Left forelimb (tissue), 1 donor: ENCODE measurements at places on chromosomes 12 and 14.

GRCh38 chr12:88530868-88531267 is 49.4 kb downstream of the KITLG start:
- no peak for DNase-seq

GRCh38 chr12:83016218-83016835 is 329.6 kb downstream of the TMTC2 start:
- DNase-seq = no peak

DNA sequence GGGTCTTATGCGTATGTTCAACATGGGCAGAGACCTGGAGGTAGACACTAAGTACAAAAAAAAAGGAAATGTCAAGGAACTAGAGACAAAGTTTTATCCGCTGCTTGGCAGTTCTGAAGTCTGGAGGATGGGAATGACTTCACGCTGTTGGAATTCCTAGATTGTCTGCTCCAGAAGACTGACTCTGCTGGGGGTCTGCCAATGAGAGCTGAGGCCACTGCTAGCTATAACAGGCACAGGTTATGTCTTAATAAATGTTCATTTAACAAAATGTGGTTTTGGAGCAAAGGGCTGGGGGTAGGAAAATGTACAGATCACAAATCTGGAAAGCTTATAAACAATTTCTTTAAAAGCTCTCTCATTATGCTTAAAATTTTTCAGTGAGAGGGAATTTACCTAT is 5.9 kb downstream of the RNASE8 start:
- DNase-seq = no peak

GRCh38 chr12:21330682-21331253 is 3.9 kb downstream of the SLCO1A2 start:
- no peak for DNase-seq

DNA sequence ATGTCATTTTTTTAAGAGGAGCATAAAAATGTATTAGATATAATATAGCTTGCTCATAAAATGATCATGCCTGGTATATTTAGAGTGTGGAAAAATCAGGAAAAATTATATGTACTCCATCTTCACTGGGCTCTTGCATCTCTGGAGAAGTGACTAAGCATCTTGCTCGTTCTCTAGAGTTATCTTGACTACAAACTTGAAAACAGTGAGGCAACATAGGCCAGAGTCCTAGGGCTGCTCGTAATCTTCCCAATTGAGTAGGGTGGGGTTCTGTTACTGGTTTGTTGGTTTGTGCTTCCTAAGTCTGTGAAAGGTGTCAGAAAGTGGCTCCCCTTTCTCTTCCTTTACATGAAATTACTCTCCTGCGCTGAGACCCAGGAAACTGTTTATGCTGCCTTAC is 46.2 kb downstream of the AACS start:
- DNase-seq = no peak

GRCh38 chr12:68980476-68981212 is 47.7 kb upstream of the CPM start:
- no peak for DNase-seq

DNA sequence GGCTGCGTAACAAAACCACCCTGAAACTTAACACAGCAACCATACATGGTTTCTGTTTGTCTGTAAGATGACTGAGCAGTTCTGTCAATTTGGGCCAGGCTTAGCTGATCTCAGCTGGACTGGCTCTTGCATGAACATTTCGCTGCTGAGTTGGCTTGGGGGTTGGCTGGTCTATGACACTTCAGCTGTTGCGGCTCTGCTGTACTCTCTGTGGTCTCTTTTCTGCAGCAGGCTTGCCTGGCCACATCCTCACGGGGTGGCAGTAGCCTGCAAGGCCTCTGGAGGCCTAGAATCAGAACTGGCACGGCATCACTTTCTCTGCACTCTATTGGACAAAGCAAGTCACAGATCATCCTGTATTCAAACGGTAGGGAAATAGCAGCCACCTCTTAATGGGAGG is 216.2 kb downstream of the BCL11B start:
- no peak for DNase-seq

DNA sequence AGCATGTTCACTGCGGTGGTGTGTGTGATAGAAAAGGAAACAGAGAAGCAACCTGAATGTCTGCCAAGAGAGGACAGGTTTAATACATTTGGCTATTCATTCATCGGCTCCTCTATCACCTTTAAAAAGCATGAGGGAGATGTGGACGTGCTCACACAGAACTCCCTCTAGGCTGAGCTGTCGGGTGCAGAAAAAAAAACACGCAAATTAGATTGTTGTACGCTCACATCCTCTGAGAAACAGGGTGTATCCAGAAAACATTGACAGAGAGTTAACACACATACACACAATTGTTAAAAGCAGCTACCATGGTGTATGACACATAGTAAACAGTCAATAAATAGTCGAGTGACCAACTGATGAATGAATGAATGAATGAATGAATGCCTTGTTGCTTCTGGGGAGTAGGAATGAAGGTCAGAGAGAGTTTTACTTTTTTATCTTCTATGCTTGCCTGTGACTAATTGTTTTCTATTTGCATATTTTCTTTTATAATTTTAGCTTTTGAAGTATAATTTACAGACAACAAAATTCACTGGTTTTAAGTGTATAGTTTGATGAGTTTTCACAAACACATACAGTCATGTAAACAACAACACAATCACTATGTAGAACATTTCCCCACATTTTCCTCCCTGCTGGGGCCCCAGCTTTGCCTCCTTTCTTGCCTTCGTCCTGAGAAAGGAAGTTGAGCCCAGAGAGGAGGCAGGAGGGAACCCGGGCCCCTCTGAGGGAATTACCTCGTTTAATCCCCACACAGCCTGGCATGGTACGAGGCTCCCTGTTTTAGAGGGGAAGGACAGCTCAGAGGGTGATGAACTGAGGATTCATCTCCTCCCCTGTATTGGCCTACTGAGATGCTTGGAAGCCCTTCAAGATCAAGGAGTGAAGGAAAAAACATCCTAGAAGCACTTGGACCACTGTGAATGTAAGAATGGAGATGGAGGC is 19.7 kb upstream of the FAM222A start:
- DNase-seq = no peak

GRCh38 chr12:12098691-12099015 is 27.9 kb downstream of the BCL2L14 start:
- DNase-seq = no peak

- DNase-seq = no peak
Observed at GRCh38 chr12:46659032-46659650, 166.7 kb downstream of the SLC38A4 start.

GRCh38 chr12:57389033-57389432 is 41.8 kb downstream of the R3HDM2 start:
- no peak for DNase-seq

DNA sequence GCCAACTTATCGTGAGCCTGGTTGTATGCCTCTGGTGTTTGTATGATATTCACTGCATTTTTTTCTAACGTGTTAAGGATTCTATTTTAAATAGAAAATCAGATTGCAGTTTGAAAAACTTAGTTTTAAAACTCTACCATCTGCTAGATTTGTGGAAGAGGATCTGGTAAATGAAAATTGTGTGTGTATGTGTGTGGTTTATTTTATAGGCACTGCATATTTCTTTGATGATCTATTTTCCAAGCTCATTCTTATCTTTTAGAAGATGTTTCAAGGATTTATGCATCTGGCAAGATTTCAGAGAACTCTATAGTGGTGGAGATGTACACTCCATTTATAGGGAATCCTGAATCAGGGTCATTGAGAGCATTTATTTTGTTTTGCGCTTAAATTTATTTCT is 69.8 kb downstream of the HMGA2 start:
- no peak for DNase-seq

- peak; percentile 77 for DNase-seq
Observed at GRCh38 chr14:58638231-58639197, 752 bp downstream of the DACT1 start.

DNA sequence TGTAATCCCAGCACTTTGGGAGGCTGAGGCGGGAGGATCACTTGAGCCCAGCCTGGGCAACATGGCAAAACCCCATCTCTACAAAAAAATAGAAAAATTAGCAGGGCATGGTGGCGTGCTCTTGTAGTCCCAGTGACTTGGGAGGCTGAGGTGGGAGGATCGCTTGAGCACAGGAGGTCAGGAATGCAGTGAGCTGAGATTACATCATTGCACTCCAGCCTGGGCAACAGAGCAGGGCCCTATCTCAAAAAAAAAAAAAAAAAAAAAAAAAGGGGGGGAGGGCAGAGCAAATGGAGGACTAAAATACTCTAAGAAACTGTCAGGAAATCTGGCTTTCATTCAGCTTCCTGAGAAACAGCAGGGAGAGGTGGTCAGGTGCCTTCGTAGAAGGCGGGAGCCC is 31.7 kb upstream of the TSPAN9 start:
- no peak for DNase-seq

- DNase-seq = no peak
Observed at GRCh38 chr14:51860825-51861499, 550 bp downstream of the GNG2 start.

- DNase-seq = no peak
Observed at GRCh38 chr12:96036765-96037455, 1.5 kb upstream of the LTA4H start.

GRCh38 chr12:62191491-62192179 is 68.6 kb upstream of the USP15 start:
- DNase-seq = peak; percentile 67

DNA sequence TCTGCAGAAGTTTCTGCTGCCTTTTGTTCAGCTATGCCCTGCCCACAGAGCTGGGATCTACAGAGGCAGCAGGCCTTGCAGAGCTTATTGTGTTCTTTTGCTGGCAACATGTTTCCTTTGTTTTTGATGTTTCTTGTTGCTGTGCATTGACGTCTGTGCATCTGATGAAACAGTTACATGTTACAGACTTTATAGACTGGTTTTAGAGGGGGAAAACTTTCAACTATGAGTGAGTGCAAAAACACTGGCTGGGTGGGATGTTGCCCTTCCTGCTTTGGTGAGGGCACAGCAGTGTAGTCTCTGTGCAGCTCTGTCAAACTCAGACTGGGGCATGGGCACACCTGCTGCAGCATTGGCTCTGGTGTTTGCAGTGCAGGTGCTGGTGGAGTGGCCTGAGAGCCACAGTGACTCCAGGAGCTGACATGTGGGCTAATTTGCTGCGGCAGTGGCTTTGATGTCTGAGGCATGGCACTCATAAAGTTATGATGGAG is 26.9 kb downstream of the CLEC6A start:
- no peak for DNase-seq

GRCh38 chr12:66033151-66033550 is 97.4 kb downstream of the LLPH start:
- no peak for DNase-seq

GRCh38 chr12:90827567-90827966 is 127.4 kb downstream of the CCER1 start:
- DNase-seq = no peak

DNA sequence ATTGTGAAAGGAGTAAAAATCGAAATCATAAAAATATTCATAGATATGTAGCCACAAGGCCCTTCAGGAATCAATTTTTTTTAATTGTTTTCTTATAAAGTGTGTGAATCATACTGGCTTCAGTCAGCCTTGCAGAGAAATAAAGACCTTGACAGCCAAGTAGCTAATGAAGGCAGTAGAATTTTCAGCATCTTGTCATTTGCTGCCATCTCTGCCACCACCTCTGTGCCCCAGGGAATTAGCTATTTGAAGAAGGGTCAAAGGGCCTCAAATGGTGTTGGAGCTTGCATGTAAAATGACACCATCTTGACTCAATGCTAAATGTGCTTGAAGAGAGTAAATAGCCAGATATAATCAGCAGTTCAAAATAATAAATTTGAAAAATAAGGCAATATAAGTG is 359.4 kb upstream of the DCN start:
- no peak for DNase-seq

DNA sequence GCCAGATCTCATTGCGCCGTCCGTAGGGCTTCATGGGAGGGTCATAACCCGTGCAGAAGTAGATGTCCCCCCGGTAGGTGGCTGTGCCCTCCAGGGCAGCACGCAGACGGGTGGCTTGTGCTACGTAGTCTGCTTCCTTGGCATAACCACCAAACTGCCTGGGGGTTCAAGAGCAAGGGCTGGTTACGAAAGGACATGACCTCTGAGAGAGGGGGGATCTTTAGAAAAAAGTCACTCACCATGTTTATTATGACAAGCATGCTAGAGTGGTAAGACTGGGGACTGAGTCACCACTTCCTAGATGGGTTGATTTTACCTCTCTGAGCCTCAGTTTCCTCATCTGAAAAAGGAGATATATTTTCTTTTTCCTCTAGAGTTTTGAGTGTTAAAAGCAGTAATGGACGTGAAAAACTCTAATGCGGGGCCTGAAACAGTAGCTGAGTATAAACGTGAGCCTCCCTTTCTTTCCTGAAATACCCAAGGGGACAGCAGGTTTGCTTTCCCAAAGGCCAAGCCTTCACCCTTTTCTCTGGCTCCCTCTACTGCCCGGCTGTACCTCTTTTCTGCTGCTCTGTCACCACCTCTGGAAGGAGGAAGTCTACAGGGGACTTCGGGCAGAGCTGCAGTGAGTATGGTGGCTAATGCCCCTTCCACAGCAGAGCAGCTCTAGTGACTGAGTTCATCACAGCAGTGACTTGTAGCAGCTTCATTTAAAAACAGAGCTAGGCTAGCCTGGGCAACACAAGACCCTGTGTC is 23.5 kb upstream of the GPRC5D start:
- no peak for DNase-seq

GRCh38 chr12:3255057-3255456 is 177.9 kb downstream of the TSPAN9 start:
- DNase-seq = no peak

GRCh38 chr12:98893126-98893674 is 248.1 kb downstream of the APAF1 start:
- no peak for DNase-seq

- no peak for DNase-seq
Observed at GRCh38 chr12:60201891-60202290, 606.1 kb downstream of the SLC16A7 start.

GRCh38 chr14:68599896-68600610 is 192.8 kb downstream of the ZFP36L1 start:
- no peak for DNase-seq
